ENCODE measurements at places on chromosomes 3 and 15.

GRCh38 chr3:78610462-78611125 is 1157.2 kb downstream of the ROBO1 start:
- DNase-seq, result no peak

DNA sequence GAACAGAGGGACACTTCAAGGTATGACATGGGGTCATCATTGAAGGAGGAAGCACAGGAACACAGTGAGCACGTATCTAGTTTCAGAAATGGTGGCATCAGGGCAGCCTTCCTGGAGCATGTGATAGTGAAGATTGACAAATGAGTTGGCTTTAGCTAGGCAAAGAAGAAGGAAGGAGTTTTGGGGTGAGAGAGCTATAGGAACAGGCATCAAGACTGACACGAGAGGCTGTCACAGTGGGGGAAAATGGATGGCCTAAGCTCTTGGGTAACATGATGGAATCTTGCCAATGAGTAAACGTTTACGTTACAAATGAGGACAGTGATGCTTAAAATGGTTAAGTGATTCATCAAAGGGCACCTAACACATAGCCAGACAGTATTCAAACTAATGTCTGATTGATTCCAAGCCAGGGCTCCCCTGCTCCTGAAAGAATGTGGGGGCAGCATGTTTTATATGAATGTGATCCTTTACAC is 23.1 kb upstream of the GPR171 start:
- peak; percentile 28 for DNase-seq

- DNase-seq, result no peak
Observed at GRCh38 chr3:128001576-128001975, 50.7 kb upstream of the SEC61A1 start.

GRCh38 chr15:40336744-40337122 is 4.0 kb downstream of the CCDC9B start:
- no peak for DNase-seq

Data from kidney capillary endothelial cell (primary cell).